ENCODE measurements at places on chromosomes 1 and 21.

DNA sequence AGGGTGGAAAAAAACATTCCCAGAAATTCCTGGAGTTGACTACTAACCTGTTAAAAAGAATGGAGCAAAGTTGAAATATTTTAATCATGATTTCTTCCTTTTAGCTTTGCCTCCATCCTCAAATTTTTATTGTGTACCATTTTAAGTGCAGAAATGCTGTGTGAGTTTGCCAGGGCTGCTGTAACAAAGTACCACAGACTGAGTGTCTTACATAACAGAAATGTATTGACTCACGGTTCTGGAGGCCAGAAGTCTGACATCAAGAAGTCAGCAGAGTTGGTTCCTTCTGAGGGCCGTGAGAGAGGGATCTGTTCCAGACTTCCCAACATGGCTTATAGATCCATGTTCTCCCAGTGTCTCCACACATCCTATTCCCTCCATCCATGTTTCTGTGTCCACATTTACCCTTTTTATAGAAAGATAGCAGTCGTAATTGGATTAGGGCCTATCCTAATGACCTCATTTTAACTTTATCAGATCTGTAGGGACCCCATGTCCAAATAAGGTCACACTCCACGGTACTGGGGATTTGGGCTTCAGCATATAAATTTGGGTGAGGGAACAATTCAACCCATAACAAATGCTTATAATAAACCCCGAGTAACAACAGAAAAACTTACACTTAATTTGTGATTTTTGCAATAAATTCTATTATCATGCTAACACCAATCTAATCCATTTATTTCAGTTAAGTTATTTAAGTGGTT, 12.7 kb downstream of the SNX7 start:
- no peak for DNase-seq

DNA sequence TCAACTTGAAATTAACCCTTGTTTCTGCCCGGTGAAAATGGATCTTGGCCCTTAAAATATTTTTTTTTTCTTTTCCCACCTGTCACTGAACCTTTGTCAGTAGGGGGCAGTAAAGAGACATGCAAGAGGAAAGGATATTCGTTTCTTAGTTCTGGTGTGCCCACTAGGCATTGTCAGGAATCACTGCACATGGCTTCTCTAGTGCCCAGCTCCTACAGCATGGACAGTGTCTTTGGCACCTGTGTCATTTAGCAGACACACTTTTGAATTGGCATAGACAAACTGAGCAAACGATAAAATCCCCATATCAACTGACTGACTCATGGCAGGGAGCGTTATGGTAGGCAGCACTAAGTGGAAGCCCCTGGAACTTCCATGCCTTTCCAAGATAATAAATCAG, 1048.1 kb downstream of the BRINP3 start:
- no peak for DNase-seq

DNA sequence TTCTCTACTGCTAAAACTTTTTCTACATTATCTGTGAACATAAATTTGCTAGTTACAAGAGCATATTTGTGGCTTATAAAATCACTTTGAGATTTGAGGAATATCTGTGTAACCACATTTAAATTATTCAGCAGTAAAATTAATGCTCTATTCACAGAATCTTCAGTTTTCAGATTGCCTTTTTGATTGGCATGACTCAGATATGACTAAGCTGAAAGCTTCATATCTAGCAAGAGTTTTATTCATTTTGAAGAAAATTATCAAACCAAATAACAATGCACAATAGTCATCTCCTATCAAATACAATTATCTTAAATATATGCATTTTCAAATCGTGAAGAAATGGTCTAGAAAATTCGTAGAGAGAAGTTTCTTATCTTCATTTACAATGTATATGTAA, 1498.2 kb upstream of the B3GALT2 start:
- no peak for DNase-seq

DNA sequence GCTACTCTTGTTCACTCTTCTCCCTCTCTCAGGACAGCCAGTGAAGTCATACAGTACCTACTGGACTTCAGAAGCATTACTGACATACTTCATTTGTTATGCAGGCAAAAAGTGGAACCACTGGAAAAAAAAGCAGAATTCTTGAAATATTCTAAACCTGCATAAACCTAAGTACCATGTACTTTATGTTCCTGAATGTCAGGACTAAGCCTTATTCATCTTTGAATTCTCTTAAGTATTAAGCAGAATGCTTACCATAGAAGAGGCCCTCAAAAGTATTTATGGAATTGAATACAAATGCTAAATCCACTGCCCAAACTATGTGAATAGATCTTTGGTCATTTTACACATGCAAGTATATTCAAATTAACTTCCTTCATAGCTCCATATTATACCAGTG, 7.8 kb downstream of the PSMB2 start:
- DNase-seq: no peak

- DNase-seq: no peak
Measured at GRCh38 chr1:156961709-156962108, 41.3 kb downstream of the LRRC71 start.

DNA sequence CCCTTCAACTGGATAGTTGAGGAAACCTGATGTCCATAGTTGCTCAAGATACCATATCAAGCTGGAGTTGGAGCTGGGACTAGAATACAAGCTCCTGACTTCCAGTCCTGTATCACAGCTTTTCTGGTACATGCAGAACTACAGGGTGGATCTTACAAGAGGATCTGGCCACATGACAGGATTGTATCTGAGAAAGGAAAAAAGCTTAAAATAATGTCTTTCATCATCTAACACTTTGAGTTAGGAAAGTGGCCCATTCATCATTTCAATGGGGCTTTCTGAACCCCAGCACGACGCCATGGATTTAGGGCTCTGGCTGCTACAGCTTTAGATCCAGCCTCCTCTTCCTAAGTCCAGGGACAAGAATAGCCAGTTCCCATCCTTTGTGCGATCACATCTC, 46.9 kb downstream of the RASSF5 start:
- DNase-seq: no peak

DNA sequence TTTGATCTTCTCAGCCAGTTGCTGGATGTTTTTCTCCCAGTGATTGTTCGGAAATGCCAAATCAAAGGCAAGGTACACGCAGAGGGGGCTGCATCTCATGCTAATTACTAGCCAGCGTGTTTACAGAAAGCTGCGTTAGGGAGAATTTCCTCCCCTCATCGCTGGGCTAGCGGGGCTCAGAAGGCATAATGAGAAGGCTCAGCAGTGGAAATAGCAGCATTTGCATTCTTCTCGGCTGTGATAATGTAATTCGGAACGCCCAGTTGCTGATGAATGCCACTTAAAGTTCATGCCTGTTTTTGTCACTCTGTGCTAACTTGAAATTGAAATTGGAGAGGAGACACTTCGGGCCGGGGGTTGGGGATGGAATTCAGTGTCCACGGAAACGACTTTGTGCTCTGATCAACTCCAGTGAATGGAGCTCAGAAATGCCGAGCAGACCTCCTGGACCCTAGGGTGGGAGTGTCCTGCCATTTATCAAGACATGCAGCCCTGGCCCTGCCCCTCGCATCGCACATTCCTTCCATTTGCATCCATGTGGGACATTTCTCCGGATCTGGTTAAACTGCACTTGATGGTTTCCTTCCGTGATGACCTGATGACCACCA, 313.4 kb upstream of the C1orf174 start:
- no peak for DNase-seq

GRCh38 chr1:91591175-91591974, 90.7 kb downstream of the CDC7 start:
- no peak for DNase-seq

DNA sequence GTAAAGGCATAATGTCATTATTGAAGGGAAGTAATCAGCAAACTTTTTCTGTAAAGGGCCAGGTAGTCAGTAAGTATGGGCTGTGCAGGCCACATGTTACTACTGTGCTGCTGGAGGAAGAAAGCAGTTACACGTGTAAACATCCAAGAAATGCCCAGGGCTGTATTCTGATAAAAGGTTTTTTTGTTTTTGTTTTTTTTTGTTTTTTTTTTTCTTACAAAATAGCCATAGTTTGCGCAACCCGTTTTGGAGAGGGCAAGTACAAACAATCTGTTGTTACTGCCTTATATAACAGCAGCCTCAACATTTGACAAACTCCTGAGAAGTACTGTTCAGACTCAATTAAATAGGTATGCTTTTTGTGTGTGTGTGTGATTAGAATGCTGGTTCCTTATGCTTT, 26.7 kb upstream of the MTMR11 start:
- no peak for DNase-seq

- DNase-seq: peak; percentile 86
Measured at GRCh38 chr21:33265664-33266049, 510 bp upstream of the IL10RB start.

DNA sequence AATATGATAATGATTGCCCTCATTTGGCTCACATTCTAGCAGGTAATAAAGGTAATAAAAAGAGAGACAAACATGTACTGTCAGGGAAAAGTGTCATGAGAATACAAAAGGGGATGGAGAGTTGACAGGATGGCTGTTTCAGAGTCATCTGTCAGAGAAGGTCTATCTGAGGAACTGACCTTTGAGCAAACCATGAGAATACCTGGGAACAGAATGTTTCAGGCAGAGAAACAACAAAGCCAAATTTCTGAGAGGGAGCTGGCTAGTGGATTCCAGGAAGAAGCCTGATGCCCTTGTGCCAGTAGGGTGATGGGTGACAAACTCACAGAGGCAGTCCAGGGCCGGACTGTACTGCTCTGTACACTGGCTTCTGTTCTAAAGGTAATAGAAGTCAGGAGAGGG, 107.2 kb downstream of the C1orf21 start:
- no peak for DNase-seq

DNA sequence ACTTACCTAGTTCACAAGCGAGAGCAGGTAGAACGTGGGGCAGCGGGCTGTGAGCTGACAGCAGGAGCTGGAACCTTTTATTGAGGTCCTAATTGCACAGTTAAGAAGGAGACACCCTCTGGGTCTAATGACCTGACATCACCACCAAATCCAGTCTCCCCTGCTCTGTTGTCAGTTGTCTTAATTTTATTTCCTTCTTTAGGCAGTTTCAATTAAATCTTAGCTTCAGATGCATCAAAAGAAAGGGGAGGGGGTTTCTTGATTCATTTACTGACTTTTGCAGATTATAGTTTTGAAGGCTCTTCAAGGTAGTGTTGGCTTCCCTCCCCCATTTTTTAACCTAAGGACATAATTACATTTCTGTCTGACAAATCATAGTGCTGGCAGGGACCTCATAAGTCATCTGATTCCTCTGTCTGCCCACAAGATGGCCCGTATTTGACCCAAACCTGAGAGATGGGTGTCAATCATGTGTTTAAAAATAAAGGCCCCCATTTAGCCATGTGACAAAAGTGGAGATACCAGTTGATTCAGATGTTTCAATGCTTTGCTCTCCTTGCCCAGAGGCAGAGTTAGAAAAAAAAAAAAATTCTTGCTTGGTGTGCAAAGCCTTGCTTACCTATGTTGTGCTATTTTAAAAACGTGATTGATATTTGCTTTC, at the start of gene TCHHL1:
Gene TCHHL1 (minus strand): TSS at position 51 of the 661 bp plus-strand sequence. CDS start 921 bp downstream, outside the sequence.
- DNase-seq: no peak

DNA sequence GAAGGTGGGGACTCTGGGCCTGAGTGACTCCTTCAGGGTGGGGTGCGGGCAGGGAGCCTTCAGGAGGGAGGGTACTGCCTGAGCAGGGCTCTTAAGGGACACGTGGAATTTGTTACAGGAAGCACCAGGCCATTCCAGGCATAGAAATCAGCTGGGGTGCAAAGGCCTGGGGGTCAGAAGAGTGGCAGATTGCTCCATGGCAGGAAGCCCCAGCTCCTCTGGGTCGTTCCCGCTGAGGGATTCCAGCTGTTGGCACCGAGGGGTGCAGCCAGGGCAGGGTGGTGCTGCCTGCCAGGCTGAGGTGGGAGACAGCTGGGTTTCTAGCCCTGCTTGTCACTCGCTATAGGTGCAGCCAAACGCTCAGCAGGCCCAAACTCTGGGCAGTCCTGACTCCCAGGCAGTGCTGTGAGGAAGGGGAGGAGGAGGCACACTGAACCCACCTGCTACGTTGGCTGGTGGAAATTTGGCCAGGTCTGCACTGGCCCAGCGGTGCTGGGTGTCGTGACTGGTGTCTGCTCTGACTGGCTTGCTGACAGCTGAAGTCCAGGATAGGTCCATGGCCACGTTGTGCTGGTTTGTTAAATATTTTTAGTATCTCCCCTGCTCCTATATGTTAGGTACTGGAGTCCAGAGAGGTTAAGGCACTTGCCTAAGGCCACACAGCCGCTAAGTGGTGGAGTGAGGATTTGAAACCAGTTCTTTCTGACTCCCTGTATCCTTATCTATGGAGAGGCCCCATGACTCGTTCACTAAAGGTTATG, 19.3 kb downstream of the TNFRSF1B start:
- DNase-seq: no peak

DNA sequence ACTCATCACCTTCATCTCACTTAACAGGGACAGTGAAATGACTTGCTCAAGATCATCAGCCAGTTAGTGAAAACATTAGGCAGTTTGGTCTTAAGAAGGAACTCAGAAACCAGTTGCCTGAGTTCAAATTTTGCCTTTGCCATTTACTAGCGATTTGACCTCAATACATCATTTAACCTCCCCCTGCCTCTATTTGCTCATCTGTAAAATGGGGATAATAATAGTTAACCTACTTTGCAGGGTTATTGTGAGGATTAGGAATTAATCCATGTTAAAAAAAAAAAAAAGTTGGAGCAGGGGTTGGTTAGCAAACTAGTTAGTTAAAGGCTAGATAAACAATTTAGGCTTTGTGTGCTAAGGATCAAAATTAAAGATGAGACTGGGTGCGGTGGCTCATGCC, 10.6 kb upstream of the TACSTD2 start:
- DNase-seq: no peak

GRCh38 chr1:3198371-3199271, 129.6 kb downstream of the PRDM16 start:
- no peak for DNase-seq

DNA sequence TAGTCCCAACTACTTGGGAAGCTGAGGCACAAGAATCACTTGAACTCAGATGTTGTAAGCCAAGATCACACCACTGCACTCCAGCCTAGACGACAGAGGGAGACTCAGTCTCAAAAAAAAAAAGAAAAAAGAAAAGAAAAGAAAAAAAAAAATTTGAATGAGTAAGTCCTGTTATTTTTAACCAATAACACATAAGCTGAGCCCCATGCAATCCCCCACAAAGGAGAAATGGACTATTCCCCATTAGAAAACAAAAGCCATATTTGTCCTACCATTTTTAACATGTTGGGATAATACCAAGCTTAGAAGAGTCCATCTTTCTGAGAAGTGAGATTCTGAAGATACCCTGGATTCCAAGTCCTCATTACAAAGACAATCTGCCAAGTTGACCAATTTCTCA, 32.4 kb downstream of the LTN1 start:
- DNase-seq: no peak

DNA sequence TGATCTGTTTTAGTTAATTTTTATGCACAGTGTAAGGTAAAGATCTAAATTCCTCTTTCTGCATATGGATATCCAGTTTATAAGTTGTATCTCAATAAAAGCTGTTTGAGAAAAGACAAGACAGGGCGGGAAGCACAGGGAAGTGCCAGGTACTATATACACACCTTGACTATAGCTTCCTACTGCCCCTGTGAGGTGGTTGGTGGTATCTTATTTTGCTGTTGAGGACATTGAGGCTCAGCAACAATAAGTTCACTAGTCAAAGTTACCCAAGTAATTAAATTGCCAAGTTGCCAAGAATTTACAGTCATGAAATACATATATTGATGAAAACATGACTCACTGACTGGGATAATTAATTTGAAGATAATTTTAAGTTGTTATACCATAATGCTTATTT, 109.1 kb downstream of the CD247 start:
- DNase-seq: no peak

- no peak for DNase-seq
Measured at GRCh38 chr1:30126848-30127247, 596.5 kb downstream of the MATN1 start.

GRCh38 chr1:16246961-16247360, 10.0 kb upstream of the CPLANE2 start:
- DNase-seq: no peak
